ENCODE measurements at places on chromosomes 5 and 9. TPM values are rescaled to one million over a fixed set of nuclear protein-coding genes. Genes with fewer than 3 reads are reported as not detected.
A peak's percentile ranks its signal among the peaks of the same experiment; 100 is the strongest.

The STXBP1 gene
- 3.8 TPM for total RNA-seq

The GAS1 gene
- total RNA-seq: 1.4 TPM

The OMD gene
- total RNA-seq: 0.13 TPM

The OR1K1 gene
- not detected for total RNA-seq

The DRD1 gene
- 0.13 TPM for total RNA-seq

The RNF224 gene
- total RNA-seq: not detected

The SLC25A2 gene
- total RNA-seq: 0.25 TPM

The CDH9 gene
- total RNA-seq: not detected

The ARID3C gene
- 8.8 TPM for total RNA-seq

The MGAT4B gene
- 192 TPM for total RNA-seq

The NKD2 gene
- total RNA-seq: 1.6 TPM

The PCDHA9 gene
- total RNA-seq: not detected

The KIF4B gene
- total RNA-seq: not detected

The LCN15 gene
- not detected for total RNA-seq

The TERT gene
- total RNA-seq: 0.10 TPM

The MAMDC4 gene
- total RNA-seq: 28.6 TPM

The INSYN2B gene
- total RNA-seq: not detected

DNA sequence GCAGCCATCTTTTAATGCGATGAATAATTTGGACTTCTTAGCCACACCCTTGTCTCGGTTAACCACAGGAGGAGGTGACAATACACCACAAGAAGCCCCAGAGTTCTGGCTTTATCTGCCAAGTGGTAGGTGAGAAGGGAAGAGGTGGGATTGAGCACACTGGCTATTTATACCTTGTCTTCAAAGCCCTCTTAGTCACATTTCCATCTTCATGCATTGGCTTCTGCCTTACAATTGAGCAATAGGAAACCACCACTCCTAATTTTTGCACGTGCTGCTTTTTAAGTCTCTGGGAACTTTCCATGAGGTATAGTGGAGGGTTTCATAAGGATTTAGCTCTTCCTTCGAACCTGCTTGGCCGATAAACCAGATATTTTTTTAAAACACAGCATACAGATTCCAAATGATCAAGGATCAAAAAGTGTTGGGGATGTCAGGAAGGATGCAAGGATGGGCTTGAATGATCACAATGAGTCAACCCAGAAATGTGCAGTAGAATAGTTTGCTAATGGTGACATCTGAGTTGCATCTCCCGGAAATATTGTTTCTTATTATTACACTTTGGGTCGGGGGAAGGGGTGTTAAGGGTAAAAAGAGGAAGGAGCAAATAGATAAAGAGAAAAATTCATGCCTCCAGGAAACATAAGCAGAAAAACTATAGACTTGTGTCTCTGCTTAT lies 25.5 kb downstream of the PLAC8L1 start:
- no peak for DNase-seq

GRCh38 chr9:134356496-134357470 lies 30.5 kb downstream of the RXRA start:
- peak; percentile 86 for DNase-seq

DNA sequence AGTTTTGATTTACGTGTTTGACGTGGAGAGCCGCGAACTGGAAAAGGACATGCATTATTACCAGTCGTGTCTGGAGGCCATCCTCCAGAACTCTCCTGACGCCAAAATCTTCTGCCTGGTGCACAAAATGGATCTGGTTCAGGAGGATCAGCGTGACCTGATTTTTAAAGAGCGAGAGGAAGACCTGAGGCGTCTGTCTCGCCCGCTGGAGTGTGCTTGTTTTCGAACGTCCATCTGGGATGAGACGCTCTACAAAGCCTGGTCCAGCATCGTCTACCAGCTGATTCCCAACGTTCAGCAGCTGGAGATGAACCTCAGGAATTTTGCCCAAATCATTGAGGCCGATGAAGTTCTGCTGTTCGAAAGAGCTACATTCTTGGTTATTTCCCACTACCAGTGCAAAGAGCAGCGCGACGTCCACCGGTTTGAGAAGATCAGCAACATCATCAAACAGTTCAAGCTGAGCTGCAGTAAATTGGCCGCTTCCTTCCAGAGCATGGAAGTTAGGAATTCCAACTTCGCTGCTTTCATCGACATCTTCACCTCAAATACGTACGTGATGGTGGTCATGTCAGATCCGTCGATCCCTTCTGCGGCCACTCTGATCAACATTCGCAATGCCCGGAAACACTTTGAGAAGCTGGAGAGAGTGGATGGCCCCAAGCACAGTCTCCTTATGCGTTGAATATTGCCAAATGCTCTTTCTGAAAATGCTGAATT lies 850 bp downstream of the RRAGA start:
- DNase-seq: no peak

- no peak for DNase-seq
Observed at GRCh38 chr5:174734571-174735497, 10.5 kb downstream of the MSX2 start.

GRCh38 chr5:96058084-96058483 lies 96.4 kb upstream of the ELL2 start:
- DNase-seq: no peak

- DNase-seq: no peak
Observed at GRCh38 chr5:159536646-159537045, 206.4 kb upstream of the IL12B start.

GRCh38 chr9:132699956-132700355 lies 29.7 kb downstream of the GTF3C4 start:
- no peak for DNase-seq

DNA sequence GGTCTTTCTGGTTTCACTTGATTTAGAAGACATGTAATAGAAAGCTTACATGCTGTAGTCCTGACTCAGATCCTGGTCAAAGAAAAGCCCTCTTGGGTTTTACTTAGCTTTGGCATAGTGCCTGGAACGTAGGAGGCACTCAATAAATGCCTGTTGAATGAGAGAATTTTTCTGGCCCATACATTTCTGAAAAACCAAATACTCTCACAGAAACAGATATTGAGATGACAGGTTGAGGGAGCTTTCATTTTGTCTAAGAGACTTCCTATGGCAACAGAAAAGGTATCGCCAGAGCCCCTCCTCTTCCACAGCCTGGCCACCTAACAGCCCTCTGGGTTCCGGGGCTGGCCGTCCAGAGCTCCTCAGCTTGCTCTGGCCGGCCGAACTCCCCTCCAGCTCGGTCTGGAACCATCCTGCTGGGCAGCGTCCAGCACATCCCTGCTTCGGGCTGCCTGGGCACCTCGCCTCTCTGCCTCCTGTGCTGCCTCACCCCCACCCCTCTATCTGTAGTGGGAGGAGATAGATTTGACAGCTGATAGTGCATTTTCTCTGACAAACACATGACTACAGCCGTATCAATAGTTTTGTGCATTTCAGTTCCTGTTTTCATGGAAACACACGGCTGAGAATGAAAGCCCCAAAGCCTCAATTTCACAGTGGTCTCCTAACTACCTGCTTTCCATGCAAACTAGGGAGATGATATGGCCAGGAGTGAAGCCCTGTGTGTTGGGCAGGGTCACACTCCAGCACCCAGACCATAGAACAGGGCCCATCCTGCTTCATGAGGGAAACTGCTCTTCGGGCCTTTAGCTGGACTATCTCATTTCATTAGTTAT lies 1.1 kb downstream of the IL4 start:
- no peak for DNase-seq

DNA sequence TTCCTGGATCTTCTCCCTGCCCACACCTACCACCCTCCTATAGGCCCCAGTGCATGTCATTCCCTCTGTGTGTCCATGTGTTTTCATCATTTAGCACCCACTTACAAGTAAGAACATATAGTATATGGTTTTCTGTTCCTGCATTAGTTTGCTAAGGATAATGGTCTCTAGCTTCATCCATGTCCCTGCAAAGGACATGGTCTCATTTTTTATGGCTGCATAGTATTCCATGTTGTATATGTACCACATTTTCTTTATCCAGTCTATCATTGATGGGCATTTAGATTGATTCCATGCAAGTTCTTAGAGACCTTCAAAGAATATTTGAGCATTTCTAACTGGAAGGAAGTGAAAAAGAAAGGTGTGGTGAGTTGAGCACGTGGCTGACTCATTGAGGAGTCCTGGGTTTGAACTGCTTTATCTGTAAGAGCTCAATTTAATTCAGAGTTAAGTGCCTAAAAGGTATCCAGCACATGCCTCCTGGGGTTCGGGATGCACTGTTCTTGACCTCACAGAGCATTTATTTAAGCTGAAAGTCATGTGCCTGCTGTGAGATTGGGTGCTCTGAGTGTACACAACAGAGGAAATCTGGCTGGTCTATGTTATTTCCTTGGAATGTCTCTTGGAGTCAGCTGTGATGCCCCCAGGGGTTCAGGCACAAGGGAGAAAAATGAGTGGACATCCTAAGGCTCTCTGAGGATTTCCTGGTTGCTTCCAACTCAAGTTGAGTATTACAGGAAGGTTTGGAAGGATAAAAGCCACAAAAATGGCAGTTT lies 56.4 kb downstream of the SH3GL2 start:
- DNase-seq: no peak

GRCh38 chr9:132578367-132578932 lies 4.0 kb upstream of the BARHL1 start:
- DNase-seq: no peak

GRCh38 chr5:120062515-120062917 lies 401.6 kb upstream of the PRR16 start:
- no peak for DNase-seq

DNA sequence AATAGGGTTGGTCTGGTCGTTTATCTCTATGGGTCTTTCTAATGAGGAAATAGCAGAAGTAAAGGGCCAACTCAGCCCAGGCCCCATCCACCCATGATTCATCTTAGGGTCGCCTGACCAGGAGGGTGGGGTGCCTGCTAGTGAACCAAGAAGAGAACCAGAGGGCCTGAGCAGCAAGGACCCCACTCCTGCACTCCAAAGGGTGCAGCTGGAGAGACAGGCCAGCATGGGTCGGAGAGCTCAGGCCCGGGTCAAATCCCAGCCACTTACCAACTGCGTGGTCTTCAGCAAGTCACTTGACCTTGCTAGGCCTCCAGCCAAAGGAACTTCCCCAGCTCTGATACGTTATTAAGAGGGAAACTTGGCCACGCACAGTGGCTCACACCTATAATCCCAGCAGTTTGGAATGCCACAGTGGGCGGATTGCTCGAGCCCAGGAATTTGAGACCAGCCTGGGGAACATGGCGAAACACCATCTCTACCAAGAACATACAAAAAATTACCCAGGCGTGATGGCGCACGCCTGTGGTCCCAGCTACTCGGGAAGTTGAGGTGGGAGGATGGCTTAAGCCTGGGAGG lies 4.3 kb downstream of the BBLN start:
- DNase-seq: no peak

DNA sequence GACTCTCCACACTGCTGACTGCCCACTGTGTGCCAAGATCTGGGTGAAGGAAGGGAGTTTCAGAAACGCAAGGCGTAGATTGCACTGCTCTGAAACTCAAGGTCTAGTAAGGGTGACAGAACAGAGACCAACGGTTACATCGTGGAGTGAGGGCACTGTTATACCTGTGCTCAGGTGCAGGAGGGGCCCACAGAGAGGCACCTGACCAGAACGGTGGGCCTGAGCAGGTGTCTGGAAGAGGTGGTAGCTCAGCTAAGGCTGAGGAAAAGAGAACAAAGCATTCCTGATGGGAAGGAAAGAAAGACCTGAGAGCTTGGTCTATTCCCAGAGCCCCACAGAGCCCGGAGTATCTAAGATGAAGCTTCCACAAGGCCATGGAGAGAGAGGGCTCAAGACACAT lies 267.2 kb downstream of the MED10 start:
- DNase-seq: no peak

DNA sequence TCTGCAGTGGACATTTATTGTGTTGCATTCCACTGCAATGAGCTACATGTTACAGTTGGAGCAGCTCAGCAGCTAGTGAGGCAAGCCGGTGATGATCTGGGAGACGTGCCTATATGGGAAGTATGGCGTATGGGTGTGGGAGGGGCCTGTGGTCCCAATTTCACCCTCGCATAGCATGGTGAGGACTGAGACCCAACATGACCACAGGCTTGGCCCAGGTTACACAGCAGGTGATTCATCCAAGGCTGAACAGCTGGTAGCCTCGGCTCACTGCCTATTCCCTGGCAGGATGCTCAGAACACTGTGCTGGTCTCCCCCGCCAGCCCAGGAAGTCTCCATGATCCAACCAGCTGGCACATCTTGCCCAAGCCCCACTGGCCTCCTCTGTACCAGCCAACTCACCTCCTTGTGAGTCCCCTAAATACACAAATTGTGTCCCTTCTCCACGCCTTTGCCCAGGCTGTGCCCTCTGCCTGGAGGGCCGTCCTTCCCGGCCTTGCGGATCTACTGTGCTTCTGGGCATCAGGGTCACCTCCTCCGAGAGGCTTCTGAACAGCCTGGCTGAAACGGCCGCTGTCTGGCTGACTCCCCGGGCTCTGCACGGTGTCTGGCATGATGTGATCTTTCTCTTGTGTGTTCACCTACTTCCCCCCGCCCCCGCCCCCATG lies 81.4 kb downstream of the NSUN2 start:
- DNase-seq: no peak

- no peak for DNase-seq
Observed at GRCh38 chr5:74519161-74519571, 121.4 kb downstream of the ENC1 start.

GRCh38 chr5:58803056-58803455 lies 220.2 kb downstream of the RAB3C start:
- no peak for DNase-seq

GRCh38 chr5:42956551-42956950 lies 83.6 kb downstream of the ANXA2R start:
- no peak for DNase-seq

GRCh38 chr9:20269620-20270019 lies 352.7 kb downstream of the MLLT3 start:
- DNase-seq: no peak

- DNase-seq: no peak
Observed at GRCh38 chr9:95090871-95091577, 226.5 kb downstream of the FANCC start.

DNA sequence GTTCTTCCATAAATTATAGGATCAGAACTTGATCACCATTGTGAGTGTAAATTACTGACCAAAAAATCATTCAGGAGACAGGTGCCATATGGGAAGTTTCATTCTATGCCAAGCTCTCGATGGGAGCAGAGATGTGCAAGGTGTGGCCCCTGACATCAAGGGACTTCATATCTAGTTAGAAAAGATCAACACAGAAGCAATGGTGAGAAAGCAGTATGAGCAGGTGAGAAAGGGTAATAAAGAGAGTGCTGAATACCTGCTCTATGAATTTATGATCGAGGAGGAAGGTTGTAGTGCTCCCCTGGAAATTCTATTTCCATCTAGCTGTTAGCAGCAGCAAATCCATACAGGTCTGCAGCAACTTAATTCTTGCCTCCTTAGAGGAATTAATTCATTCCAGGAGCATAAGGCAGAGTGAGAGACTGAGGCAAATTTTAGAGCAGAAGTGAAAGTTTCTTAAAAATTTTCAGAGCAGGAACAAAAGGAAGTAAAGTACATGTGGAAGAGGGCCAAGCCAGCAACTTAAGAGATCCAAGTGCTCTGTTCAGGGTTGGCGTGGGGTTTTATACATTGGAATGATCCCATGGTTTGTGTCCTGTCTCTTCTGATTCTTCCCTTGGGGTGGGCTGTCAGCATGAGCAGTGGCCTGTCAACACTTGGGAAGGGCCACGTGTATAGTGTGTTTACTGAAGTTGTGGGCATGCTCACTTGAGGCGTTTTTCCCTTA lies 181.8 kb downstream of the SAXO1 start:
- DNase-seq: no peak
